ENCODE measurements at places on chromosomes 7 and 10.

DNA sequence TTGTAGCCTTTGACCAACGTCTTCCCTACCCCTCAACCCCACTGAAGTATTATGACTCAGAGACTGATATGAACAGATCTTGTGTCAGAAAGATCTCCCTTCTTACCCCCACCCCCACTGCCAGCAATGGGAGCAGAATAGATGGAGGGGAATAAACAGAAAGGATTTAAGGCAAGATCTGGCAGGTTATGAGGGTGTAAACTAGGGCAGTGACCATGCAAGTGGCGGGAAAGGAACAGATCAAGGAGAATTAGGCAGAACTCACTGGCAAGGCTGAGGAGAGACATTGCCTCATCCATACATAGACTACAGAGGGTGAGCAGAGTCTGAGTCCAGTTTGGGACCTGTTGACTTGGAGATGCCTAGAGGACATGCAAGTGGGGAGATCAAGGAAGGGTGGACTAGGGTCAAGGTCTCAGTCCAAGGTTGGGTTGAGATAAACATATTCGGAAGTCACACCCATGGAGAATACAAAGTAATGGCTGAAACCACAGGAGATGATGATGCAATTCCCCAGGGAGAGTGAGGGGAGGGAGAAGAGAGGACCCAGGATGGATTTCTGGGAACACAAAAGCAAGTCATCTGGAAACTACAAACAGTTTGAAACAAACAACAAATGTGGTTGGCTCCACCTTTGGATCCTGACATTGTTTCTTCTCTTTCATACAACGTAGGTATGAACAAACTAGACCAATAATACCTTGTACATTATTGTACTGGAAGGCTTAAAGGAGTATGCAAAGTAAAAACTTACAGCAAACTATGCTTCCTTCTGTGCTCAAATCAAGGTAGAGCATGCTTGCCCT lies 44.9 kb upstream of the IL6 start:
- DNase-seq = no peak

DNA sequence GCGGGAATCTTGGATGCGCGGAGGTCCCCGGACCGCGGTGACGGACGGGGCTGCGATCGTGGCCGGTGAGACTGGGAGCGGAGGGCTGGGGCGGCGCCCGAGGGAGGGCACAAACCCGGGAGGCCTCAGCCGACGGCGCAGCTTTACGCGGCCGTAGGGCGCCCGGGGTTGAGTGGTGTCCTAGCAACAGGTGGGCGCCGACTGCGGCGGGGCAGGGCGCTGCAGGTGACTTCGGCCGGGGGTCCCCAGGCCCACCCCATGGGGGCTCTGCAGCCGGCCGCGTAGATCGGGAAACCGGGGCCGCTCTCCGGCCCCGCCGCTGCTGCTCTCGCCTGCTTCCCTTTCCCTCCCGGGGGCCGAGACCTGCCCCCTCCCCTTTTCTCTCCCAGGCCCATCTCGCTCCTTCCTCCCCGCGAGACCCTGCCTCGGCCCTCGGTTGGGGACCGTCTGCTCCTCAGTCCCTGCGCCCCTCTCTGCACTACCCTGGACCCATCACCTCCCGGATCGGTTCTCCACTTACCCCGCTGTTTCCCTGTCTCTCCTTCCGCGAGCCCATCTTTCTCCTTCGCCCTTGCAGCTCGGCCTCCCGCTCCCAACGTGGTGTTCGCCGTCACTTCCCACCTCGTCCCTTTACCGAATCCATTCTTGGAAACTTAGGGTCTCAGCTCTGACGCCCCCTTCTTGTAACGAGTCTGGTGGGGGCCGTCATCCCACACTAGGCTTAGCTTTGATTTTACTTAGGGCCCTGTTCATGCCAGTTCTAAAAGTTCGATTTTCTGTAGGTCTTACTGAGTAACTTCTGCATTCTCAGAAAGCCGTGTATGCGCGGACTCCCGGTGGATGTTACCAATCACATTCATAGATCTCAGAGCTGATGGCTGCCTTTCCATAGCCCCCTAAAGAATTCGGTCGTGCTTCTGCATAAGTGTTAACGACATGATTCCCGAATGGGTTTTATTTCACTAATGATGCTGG lies 18.5 kb upstream of the ACBD5 start:
- no peak for DNase-seq

DNA sequence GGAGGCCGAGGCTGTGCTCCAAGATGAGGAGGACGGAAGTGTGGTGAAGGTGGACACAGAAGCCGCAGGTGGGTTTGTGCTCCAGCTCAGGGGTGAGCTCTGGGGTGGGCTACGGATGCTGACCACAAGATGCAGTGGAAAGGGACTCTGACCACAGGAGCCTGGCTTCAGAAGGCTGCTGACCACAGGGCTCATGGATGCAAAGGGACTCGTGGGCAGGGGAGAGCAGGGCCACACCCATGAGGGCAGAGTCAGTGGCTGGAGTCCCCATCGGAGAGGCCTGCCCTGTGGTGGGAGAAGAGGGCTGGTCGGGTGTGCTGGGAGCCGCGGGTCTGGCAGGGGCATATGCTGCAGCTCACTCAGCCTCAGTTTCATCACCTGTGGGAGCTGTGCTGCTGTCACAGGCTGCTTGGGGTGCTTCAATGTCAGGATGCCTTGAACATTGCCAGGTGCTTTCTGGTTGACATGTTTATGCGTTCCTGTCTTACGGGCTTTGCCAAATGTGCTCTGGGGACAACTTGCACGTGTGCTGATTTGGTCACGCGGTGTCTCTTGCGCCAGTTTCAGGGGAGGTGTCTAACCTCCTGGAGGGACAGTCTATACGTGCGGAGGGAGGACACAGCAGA lies 13.7 kb downstream of the SCART1 start:
- no peak for DNase-seq

GRCh38 chr7:139829025-139829774 lies at the start of gene TBXAS1:
TSS of gene TBXAS1 (plus strand) at chr7:139829264. CDS start at chr7:139829391, 127 bp downstream.
- no peak for DNase-seq

GRCh38 chr7:88617185-88617584 lies 142.3 kb upstream of the ZNF804B start:
- DNase-seq = no peak

DNA sequence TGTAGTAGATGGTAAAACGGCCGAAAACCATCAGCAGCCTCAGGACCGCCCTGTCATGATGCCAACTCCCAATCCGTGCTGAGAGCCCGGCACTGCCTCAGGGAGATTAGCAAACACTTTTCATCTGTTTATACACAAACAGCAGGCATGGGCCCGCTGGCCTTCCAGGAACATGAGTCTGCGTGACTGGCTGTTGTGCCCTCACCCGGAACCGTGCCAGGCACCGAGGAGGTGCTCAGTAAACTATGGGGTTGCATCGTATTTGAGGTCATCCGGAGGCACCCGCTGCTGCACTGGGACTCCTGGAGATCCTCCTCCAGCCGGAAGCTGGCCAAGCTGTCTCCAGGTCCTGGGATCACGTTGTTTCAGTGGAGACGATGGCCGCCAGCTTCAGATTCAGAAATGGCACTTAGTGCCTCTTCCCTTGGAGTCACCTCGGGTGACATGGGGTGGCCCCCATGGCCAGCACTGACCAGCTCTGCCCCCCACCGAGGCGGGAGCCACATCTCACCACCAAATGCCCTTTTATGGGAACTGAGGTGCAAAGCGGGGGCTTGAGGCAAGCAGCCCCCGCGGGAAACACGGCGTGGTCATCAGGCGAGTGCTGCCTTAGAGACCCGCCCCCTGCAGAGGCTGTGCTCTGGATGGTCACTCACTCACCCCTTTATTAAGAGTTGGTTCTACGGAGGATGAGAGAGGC lies 585.9 kb downstream of the PTPRN2 start:
- no peak for DNase-seq

DNA sequence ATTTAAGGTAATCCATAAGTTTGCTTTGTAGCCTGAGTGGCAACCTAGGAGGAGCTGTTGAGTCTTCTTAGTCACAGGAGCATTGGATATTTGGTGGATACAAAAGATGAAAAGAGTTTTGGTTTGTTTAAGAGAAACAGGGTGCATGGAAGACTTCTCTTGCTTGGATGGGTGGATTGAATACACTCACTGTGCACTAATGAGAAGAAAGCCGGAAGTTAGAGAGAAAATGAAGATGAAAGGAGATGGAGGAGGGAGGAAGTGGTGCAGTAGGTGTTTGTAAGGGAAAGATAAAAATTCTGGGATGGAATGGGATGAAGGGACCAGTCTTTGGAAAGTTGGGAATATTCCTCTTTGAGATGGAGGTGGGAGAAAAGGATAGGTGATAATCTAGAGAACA lies 7.7 kb downstream of the MDFIC start:
- no peak for DNase-seq

Measured in stimulated activated CD4-positive, alpha-beta T cell treated with anti-CD3 and anti-CD28 coated beads, TNF-alpha, amount 100 ng/mL, for 48 hours (primary cell).